SJSA1 (cell line): ENCODE measurements at places on chromosomes 12 and 14. TPM values are rescaled to one million over a fixed set of nuclear protein-coding genes. Genes with fewer than 3 reads are reported as not detected.

The FAM90A1 gene
- total RNA-seq, result not detected in 2 replicates

The PFKM gene
- total RNA-seq, result 791 and 920 TPM in 2 replicates

The RPGRIP1 gene
- total RNA-seq, result not detected in 2 replicates

The AQP6 gene
- not detected in 2 replicates for total RNA-seq

The SSTR1 gene
- not detected in 2 replicates for total RNA-seq

The HPD gene
- total RNA-seq, result 0.11 TPM in 1 of 2 replicates, not detected in the other

The IL22 gene
- total RNA-seq, result not detected in 2 replicates

The ARMH4 gene
- total RNA-seq, result 0.29 TPM in 1 of 2 replicates, not detected in the other

The PRPH gene
- not detected in 2 replicates for total RNA-seq

DNA sequence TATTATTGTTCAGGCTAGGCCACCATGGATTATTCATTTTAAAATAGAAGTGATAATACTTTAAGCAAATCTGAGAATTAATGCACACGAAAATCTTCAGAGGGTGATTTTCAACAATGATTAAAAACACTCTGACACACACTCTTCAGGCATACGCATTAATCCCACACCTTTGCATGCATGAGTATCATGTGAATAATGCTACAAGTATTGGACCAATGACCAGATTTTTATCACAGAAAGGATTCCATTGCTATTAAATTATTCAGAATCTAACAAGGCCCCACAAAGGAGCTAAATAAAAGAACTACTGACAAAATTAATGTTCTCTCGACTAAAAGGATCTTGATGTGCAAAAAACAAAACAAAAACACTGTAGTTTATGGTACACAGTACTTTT, 11.1 kb downstream of the EPS8 start:
- peaks cover 51% of the 10 kb centered on the region for H3K4me1 ChIP-seq
- H3K36me3 ChIP-seq, result no peaks in the 10 kb centered on the region
- no peak overlapping the region for H3K4me3 ChIP-seq
- no peak overlapping the region for H3K27ac ChIP-seq
- H3K27me3 ChIP-seq, result no peaks in the 10 kb centered on the region

DNA sequence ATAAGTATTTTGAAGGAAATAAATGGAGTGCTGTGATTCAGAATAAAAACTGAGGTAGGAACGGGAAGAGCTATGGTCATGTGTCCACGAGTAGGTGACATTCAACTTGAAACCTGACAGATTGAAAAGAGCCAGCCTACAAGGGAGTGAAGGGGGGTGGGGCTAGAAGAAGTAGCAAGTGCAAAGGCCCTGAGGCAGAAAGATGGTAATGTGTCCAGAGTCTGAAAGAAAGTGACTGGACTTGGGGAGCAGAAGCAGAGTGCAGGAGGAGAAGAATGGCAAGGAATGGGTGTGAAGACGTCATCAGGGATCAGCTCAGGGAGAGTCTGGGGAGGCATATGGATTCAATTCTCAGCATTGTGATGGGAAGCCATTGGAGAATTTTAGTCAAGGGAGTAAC, 13.7 kb downstream of the PLXNC1 start:
- no peak overlapping the region for H3K27ac ChIP-seq
- no peaks in the 10 kb centered on the region for H3K36me3 ChIP-seq
- H3K4me3 ChIP-seq, result no peak overlapping the region
- no peaks in the 10 kb centered on the region for H3K4me1 ChIP-seq
- 0 out of 2 replicates have a peak, but pooled peaks cover 3% of the 10 kb centered on the region for H3K27me3 ChIP-seq

GRCh38 chr12:130504110-130504839, 166.6 kb downstream of the PIWIL1 start:
- no peak overlapping the region for H3K27ac ChIP-seq
- no peak overlapping the region for H3K4me3 ChIP-seq
- H3K27me3 ChIP-seq, result peaks cover 92% of the 10 kb centered on the region
- peaks cover 8% of the 10 kb centered on the region for H3K4me1 ChIP-seq
- no peaks in the 10 kb centered on the region for H3K36me3 ChIP-seq
- peak; percentile 87 for DNase-seq

- DNase-seq, result no peak
- no peaks in the 10 kb centered on the region for H3K27me3 ChIP-seq
- peaks cover 7% of the 10 kb centered on the region for H3K4me1 ChIP-seq
These were observed 54.8 kb downstream of the BMAL2 start for GRCh38 chr12:27387473-27387872.

DNA sequence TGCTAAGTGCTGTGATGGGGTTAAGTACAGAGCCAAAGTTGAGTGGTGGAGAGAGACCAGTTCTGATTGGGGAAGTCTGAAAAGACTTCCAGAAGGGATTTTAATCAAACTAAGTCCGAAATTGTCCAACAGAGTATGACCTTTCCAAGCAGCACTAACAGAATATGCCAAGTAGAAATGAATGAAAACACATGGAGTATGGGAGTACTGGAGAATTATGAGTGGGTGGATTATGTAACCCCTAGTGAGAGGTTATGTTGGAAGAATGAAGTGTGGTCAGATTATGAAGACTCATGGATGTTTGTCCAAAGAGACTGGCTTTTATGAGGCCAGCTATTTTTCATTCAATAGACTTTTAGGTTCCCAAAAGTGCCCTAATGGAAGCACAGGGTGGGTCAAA, 94.0 kb upstream of the PLEKHA5 start:
- no peak overlapping the region for H3K4me3 ChIP-seq
- H3K4me1 ChIP-seq, result peaks cover 31% of the 10 kb centered on the region
- 0 out of 2 replicates have a peak, but pooled peaks cover 2% of the 10 kb centered on the region for H3K36me3 ChIP-seq
- no peak for DNase-seq
- H3K27ac ChIP-seq, result no peak overlapping the region

GRCh38 chr12:94614288-94614721, 36.1 kb downstream of the TMCC3 start:
- no peaks in the 10 kb centered on the region for H3K36me3 ChIP-seq
- no peaks in the 10 kb centered on the region for H3K27me3 ChIP-seq
- peak; percentile 54 for DNase-seq
- no peak overlapping the region for H3K27ac ChIP-seq

GRCh38 chr12:109687250-109687649, 26.4 kb upstream of the FAM222A start:
- no peaks in the 10 kb centered on the region for H3K4me1 ChIP-seq
- no peaks in the 10 kb centered on the region for H3K36me3 ChIP-seq
- H3K4me3 ChIP-seq, result no peak overlapping the region
- H3K27ac ChIP-seq, result no peak overlapping the region
- no peaks in the 10 kb centered on the region; the same call in 1 of the 2 replicates for H3K27me3 ChIP-seq
- DNase-seq, result no peak

GRCh38 chr14:99910337-99911309, 117.4 kb downstream of the EML1 start:
- no peak overlapping the region for H3K4me3 ChIP-seq
- peak overlapping the region; percentile 9; the same call in 1 of the 2 replicates for H3K27ac ChIP-seq
- H3K4me1 ChIP-seq, result peaks cover 10% of the 10 kb centered on the region

- H3K27ac ChIP-seq, result no peak overlapping the region
- no peaks in the 10 kb centered on the region for H3K36me3 ChIP-seq
- no peak for DNase-seq
- H3K4me3 ChIP-seq, result no peak overlapping the region
These were observed 152.0 kb downstream of the KTN1 start for GRCh38 chr14:55731881-55732498.

GRCh38 chr14:22478247-22478646, 110.8 kb downstream of the DAD1 start:
- H3K36me3 ChIP-seq, result no peaks in the 10 kb centered on the region
- no peaks in the 10 kb centered on the region for H3K27me3 ChIP-seq
- H3K4me3 ChIP-seq, result no peak overlapping the region
- DNase-seq, result no peak
